ENCODE measurements at places on chromosomes 12 and 14.
A peak's percentile ranks its signal among the peaks of the same experiment; 100 is the strongest.

DNA sequence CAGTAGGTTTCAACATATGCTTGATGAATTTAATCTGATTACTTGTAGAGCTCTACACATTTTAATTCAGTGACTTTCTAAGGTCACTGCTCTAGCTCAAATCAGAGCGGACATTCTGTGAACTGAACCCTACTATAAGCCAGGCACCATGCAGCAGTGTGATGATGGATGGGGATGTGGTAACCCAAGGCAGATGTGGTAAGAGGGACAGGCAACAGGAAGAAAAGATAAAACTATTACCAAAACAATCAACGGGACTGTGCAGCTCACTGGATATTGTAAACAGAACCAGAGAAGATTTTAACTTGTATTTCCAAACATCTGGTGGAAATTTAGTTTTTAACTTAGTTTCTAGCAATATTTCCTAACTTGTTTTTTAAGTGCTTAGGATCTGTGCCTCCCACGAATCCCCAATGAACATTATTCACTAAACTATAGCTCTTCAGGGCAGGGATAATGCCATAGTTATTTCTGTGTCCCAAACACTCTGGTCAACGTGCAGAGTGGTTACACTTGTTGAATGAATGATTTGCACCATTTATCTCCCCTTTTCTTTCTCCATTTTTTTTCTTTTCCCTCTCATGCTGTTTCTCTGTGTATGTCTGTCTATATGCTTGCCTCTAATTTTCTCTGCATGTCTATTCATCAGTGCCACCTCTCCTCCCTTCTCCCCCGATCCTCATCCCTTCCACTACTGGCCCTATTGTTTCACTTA, 3.0 kb downstream of the ERO1A start:
- no peak for DNase-seq

DNA sequence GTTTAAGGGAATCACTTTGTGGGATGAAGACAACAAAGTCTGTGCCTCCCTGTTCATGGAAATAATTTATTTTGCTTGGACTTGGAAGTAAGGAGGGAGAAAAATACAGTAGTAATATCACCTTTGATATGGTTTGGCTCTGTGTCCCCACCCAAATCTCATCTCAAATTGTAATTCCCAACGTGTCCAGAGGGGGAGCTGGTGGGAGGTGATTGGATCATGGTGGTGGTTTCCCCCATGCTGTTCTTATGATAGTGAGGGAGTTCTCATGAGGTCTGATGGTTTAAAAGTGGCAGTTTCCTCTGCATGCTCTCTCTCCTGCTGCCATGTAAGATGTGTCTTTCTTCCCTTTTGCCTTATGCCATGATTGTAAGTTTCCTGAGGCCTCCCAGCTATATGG, 460.7 kb downstream of the NOVA1 start:
- no peak for DNase-seq

DNA sequence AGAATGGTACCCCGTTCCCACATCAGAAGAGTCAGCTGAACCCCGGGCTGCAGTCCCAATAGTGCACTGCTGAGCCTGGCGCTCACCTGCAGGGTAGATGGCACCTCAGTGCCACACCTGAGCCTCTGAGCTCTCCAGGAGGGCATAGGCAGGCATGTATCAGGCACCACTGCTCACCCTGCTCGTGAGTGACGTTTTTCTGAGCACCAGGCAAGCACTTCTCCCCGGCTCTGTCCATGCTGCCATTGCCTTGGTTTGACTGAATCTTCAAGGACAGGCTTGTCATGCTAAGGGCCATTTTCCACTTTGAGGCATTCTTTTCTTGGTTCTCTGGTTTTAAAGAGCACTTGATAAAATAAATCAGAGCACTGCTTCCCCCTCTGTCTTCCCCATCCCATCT, 161.6 kb upstream of the PRMT8 start:
- no peak for DNase-seq

DNA sequence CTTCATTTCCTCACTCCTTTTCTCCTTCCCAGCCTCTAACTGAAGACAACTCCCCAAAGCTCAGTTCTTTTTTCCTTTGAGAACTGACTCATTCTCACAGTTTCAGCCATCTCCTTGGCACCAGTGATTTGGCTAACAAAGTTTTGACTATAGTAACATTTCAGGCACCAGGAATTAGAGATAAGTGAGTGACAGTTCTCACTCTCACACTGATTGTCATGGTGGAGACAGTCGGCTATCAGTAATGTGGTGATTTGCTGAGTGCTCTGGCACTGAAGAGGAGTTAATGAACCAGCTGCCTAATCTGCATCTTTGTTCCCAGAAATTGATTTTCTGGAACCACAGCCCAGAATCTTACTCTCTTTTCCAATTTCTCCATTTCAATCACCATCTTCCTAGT, 29.5 kb downstream of the HELB start:
- no peak for DNase-seq

DNA sequence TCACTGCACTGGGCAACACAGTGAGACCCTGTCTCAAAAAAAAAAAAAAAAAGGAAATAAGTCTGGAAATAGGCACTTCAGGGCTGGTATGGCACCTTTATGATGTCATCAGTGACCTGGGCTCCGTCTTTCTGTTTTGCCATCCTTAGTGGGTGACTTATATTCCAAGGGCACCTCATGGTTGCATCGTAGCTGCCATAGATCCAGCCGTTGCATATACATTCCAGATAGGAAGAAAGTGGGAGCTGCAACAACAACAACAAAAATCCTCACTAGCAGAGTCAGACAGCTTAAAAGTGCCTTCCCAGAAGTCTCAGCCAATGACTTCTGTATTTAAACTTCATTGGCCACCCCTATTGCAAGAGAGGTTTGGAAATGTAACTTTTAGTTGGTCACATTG, 26.4 kb downstream of the MYL2 start:
- DNase-seq, result no peak

DNA sequence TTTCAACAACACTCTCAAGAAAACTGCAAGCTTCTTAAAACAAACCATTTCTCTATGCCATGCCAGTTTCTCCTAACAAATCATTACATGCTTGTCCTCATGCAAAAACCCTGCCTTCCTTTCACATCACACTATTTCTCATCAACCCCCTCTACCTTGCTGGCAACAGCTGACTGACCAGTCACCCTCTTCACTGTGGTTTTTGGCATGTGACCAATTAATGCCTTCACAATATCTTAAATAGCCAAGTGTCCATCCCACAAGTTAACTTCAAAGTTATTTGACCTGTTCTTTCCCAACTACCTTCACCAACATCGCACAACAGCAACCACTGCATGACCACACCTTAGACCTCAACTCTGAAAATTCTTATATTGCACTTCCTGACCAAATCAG, 159.6 kb downstream of the CEP128 start:
- no peak for DNase-seq

DNA sequence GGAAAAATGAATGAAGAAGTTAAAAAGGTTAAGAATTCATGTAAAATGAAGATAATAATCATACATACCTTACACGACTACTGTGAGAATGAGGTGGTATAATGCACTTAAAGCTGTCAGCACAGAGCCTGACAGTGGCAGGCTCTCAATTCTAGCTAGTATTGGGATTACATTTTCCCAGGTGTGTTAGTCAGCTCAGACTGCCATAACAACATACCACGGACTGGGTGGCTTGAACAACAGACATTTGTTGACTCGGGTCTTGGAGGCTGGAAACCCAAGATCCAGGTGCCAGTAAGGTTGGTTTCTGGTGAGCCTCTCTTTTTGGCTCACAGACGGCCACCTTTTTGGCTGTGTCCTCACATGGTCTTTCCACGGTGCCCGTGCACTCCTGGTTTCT, 167.8 kb downstream of the CHST11 start:
- no peak for DNase-seq

- DNase-seq, result peak; percentile 18
Measured at GRCh38 chr12:95582230-95583058, 31.2 kb upstream of the USP44 start.

GRCh38 chr14:32022525-32022924, 54.6 kb upstream of the ARHGAP5 start:
- DNase-seq, result no peak

DNA sequence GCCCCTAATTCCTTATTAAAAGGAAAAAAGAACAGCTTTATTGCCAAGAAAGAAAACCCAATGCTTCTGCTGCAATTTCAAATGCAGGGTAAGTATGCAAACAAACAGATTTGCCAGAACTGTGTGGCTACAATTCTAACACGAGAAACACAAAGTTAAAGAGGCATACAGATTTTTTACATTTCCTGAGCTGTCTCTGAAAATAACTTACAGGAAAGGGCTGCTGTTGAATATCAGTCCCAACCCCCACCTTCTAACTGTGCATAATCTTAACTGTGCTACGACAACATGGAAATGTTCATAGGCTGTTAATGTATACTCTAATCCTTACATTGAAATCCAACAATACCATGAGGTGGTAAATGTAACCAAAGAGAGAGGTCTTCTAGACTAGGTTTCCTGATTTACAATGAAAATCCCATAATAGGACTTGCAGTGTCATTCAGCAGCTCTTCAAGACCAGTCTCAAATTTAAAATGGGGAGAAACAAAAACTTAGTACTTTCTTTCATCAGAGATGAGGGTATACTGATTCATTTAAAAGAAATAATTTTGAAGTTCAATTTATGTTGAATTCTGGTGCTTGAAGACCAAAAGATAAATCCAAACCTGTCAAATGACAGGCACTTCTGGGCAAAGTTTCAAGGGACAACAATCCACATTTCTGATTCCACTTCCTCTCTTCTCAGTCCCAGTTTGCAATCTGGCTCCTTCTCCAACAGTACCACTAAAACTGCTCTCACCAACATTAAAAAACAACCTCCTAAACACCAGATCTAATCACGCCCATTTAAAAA, 14.4 kb downstream of the FGD6 start:
- no peak for DNase-seq

DNA sequence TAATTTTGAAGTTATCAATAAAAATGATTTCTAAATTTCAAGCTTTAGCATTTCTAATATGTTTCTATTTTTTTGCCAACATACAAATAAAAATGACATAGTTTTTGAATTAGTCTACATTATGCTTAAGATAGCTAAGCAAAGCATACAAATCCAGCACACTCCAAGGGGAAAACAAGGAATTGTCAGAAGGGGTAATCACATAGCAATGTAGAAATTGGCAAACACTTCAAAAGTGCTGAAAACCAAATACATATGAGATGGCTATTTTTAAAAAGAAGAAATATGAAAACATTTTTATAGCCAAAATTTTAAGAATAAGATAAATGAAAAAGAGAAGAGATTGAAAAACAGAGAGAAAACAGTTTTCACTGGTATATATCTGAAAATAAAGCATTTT, 308.0 kb downstream of the SLC6A15 start:
- no peak for DNase-seq

DNA sequence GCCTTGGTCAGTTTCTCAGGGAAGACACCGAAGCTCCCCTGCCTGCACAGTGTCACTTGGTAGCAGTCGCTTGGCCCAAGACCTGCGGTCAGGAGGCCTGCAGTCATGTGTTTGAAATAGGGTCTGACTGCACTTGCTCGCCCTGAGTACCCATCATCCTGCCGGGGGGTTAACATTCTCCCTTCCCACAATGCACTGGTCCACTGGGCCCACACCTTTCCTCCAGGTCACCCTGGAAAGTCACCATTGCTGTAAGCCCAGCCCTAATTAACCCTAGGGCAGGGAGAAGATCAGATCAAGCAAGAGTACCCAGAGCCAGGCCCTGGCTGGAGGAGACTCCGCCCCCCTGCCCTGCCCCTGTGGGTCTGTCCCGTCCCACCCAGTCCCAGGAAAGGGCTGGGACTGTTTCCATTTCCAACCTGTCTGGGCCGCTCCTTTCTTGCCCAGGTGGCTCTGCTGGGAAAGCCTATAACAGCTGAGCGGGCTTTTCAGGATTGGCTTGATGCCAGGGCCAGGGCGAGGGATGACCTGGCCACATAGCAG, 87.1 kb downstream of the ZFP36L1 start:
- no peak for DNase-seq

DNA sequence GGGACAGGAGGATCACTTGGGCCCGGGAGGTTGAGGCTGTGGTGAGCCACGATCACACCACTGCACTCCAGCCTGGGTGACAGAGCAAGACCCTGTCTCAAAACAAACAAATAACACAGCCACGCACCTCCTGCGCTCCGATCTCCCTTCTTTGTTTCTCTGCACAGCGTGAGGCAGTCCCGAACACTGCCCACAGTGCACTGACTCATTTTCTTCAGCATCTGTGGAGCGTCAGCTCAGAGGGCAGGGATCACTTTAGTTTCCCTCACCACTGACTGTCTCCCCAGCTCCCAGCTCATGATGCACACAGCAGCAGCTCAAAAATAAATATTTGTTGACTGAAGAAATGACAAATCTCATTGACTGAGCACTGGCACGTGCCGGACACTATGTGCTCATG, 883 bp upstream of the MYL2 start:
- no peak for DNase-seq

- no peak for DNase-seq
Measured at GRCh38 chr12:54997929-54998522, 13.5 kb upstream of the TESPA1 start.
